ENCODE measurements at places on chromosomes 7 and 10. TPM values are rescaled to one million over a fixed set of nuclear protein-coding genes. Genes with fewer than 3 reads are reported as not detected.

Gene NCAPG2
- 6.5 TPM for total RNA-seq

Gene VWA2
- total RNA-seq: 0.84 TPM

Gene PSMG3
- total RNA-seq: 39.0 TPM

Gene CYP3A4
- total RNA-seq: not detected

Gene EIF5AL1
- not detected for total RNA-seq

Gene MYL10
- total RNA-seq: not detected

Gene CCDC3
- 73.2 TPM for total RNA-seq

Gene THNSL1
- total RNA-seq: 1.5 TPM

Gene RAPGEF5
- total RNA-seq: 63.3 TPM

Gene C10orf67
- total RNA-seq: 0.30 TPM

Gene GPR22
- not detected for total RNA-seq

Gene CALD1
- total RNA-seq: 870 TPM

Gene RNF148
- total RNA-seq: 0.87 TPM

Gene FAM25G
- total RNA-seq: not detected

Gene GPR15LG
- not detected for total RNA-seq

Gene ENKUR
- not detected for total RNA-seq

Gene COL13A1
- total RNA-seq: 0.30 TPM

Gene C7orf57
- total RNA-seq: 0.66 TPM

Gene CREB5
- total RNA-seq: 19.7 TPM

Gene HOXA9
- total RNA-seq: 12.4 TPM

Gene NKX2-3
- total RNA-seq: not detected

Gene CFAP58
- total RNA-seq: 0.20 TPM

Gene COL17A1
- 0.22 TPM for total RNA-seq

Gene SP8
- total RNA-seq: not detected

Gene TAS2R5
- 5.7 TPM for total RNA-seq

Gene BICC1
- total RNA-seq: 29.9 TPM

Gene FAM241B
- 0.59 TPM for total RNA-seq

Gene PRSS37
- not detected for total RNA-seq

Gene PTF1A
- not detected for total RNA-seq

Gene TEX36
- not detected for total RNA-seq

Gene ODAD2
- not detected for total RNA-seq

Gene CACNA2D1
- total RNA-seq: 17.8 TPM

Gene KCNIP2
- 22.0 TPM for total RNA-seq

Gene HOXA6
- 30.9 TPM for total RNA-seq

Gene CCDC172
- not detected for total RNA-seq

Gene ITPRID1
- not detected for total RNA-seq

Gene CXCL12
- total RNA-seq: 119 TPM

Gene CPN1
- total RNA-seq: not detected
